ENCODE measurements at places on chromosomes 4 and X. TPM values are rescaled to one million over a fixed set of nuclear protein-coding genes. Genes with fewer than 3 reads are reported as not detected.

The GAGE1 gene
- not detected for polyA plus RNA-seq

The TCP11X2 gene
- polyA plus RNA-seq: 0.25 TPM

The NLGN3 gene
- polyA plus RNA-seq: 3.8 TPM

The NDUFA1 gene
- polyA plus RNA-seq: 109 TPM

The TRIML1 gene
- polyA plus RNA-seq: not detected

The MAOA gene
- 94.7 TPM for polyA plus RNA-seq

The GPR143 gene
- polyA plus RNA-seq: 5.2 TPM

The AMBN gene
- not detected for polyA plus RNA-seq

The TEX11 gene
- 0.09 TPM for polyA plus RNA-seq

The PPARGC1A gene
- polyA plus RNA-seq: 3.2 TPM
